NCI-H1105 (cell line): ENCODE measurements at places on chromosomes 13 and 19.
A peak's percentile ranks its signal among the peaks of the same experiment; 100 is the strongest.

GRCh38 chr13:66915596-66916185 lies 314.4 kb downstream of the PCDH9 start:
- no peak for DNase-seq

DNA sequence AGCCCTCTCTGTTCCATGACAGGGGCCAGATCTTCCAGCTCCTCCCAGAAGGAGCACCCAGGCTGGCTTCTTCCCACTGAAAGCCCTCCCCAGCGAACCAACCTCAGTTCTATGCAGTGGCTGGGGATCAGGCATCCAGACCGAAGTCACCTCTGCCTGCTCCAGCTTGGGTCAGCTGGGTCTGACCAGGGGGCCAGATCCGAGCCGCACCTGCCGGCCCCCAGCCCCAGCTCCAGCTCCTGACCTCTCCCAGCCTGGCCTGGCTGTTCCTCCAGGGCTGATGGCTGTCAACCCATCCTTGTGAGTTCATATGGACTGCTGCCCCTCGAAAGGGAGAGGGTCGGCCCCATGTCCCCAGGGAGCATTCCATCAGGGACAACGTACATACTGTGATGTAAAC lies 8.0 kb downstream of the TSSK6 start:
- no peak for DNase-seq

- DNase-seq: no peak
Measured at GRCh38 chr19:38216785-38217641, 7.0 kb downstream of the DPF1 start.

- DNase-seq: no peak
Measured at GRCh38 chr13:95226476-95226875, 74.8 kb downstream of the ABCC4 start.

GRCh38 chr13:109834973-109835720 lies 48.8 kb upstream of the IRS2 start:
- DNase-seq: peak; percentile 50

DNA sequence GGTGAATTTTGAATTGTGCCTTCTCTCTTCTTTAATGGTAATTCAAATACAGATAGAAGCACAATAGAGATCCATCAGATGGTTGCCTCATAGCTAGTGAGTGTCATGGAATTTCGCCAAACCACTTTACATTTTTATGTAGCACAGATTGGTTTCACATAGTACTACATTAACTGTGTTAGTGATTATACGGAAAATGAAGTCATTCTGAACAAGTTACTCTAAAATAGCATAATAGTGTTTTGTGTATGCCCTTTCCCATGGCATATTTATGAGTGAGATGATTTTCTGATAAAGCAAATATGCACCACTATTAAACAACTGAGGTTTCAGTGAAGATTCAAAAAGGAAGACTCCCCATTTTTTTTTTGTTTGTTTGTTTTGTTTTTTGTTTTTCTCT lies 1623.5 kb downstream of the PCDH9 start:
- DNase-seq: no peak

DNA sequence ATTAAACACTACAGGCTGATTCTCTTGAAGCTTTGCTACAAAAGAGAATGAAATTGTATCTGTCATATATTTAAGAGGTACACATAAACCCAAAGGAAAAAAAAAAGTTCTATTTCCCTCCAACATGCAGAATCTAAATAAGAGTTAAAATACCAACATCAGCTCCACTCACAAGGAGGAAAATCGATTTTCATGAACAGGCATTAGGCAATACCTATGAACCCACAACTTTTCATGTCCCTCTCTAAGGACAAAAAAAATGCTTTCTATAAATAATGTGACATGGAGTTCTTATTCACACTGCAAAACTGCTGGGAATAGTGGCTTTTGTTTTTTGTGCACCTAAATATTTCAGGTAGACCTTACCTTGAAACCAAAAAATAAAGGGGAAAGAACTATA lies 192.5 kb downstream of the KLF12 start:
- no peak for DNase-seq

DNA sequence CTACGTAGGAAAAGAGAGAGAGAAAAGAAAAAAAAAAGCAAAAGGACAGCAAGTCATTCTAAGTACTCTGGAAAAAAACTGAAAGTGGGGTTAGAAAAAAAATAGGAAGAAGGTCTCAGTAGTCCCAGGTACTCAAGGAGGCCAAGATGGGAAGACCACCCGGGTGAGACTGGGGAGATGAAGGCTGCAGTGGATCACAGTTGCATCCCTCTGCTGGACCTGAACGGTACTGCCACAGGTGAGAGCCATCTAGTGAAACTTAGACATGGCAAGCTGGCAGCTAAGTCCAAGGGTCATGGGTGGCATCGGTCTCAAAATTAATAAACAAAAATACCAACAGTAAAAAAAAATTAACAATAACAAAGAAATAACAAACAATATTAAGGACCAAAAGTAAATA lies 41.0 kb upstream of the ZNF91 start:
- DNase-seq: no peak

- DNase-seq: no peak
Measured at GRCh38 chr13:91017031-91017668, 330.3 kb upstream of the MIR17HG start.

DNA sequence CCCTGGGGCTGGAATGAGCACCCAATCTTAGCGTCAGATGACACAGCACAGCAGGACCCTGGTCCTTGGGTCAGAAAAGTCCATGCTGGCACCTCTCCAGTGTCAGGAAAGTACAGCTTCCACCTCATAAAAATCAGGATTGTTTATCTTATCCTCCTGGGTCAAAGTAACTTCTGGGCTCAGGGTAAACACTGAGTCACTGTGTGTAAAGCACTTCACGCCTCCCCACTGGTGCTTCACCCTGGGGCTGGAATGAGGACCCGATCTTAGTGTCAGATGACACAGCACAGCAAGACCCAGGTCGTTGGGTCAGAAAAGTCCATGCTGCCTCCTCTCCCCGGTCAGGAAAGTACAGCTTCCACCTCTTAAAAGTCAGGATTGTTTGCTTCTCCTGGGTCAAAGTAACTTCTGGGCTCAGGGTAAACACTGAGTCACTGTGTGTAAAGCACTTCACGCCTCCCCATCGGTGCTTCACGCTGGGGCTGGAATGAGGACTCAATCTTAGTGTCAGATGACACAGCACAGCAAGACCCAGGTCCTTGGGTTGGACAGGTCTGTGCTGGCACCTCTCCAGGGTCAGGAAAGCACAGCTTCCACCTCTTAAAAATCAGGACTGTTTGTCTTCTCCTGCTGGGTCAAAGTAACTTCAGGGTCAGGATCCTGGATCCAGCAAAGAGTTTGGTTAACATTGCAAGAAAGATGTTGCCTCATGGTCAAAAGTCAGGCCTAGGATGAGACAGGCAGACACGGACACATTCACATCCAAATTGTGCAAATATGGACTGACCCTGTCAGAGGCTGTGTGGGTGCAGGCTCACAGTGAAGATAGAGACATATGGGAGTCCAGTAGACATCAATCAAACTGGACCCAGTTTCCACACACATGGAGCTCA lies 39.2 kb upstream of the CYP2A7 start:
- no peak for DNase-seq

DNA sequence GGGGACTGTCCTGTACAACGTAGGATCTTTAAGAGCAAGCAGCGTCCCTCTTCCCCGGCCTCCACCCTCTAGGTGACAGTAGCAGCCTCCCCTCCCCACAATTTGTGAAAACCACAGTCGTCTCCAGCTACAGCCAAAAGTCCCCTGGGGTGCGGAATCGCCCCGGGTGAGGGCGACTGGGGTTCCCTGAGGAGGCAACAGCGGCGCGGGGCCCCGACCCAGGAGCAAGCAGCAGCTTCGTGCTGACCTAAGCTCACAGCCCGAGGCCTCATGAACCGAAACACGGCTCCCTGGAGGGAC lies 322 bp downstream of the ZNF558 start:
- no peak for DNase-seq

- DNase-seq: no peak
Measured at GRCh38 chr13:54165581-54166215, 1137.1 kb downstream of the OLFM4 start.

- DNase-seq: peak; percentile 60
Measured at GRCh38 chr13:112032186-112032993, 34.6 kb upstream of the SOX1 start.

DNA sequence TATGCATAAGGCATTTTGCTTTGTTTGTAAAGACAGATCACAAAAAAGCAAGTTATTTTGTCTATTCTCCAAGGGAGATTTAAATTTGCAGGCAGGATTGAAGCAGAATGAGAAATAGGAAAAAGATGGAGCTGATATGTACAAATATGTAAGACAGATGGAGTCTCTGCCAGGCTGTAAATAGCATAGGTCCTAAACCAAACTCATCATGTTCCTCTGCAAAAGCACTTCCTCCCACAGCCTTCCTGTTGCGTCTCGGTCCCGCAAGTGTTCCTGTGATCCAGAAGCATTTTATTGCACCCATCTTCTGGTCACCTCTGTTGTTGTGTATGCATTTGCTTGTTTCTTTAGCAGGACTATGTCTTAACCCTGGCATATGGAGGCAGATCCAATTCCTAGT lies 95.7 kb upstream of the CLDN10 start:
- no peak for DNase-seq

GRCh38 chr13:23921451-23921888 lies 24.2 kb upstream of the C1QTNF9B start:
- peak; percentile 12 for DNase-seq

- DNase-seq: no peak
Measured at GRCh38 chr19:814152-815078, 7.3 kb downstream of the PLPPR3 start.

- no peak for DNase-seq
Measured at GRCh38 chr13:113357529-113357928, 6.4 kb downstream of the GRTP1 start.

GRCh38 chr13:39245688-39246087 lies 207.4 kb downstream of the NHLRC3 start:
- peak; percentile 17 for DNase-seq

- DNase-seq: no peak
Measured at GRCh38 chr13:111625526-111626315, 305.3 kb downstream of the TEX29 start.

DNA sequence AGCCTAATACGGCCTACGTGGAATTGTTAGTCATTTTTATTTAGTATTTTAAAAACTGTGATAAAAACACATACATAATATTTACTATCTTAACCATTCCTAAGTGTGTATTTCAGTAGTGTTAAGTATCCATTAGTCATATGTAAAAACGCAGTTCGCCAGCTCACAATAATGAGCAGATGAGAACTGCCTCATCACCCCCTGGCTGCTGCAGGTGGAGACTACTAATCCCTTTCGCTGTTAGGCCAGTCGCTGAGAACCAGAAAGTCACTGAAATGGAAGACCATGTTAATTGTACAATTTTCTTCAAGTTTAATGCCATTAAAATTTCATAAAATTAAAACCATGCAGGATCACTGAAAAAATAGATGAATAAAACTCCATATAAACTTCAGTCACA lies 1.6 kb downstream of the ESD start:
- no peak for DNase-seq

DNA sequence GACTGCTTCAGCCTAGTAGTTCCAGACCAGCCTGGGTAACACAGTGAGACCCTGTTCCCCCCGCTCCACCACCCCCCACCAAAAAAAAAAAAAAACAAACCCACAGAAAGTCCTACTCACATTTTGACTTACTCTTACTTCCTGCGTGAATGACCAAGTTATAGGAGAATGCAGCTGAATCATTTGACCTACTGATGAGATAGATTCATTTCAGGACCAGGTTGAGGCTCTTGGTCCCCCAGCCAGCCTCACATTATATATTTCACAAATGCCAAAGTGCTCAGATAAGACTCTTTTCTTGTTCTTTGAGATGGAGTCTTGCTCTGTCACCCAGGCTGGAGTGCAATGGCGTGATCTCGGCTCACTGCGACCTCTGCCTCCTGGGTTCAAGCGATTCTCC lies 70.2 kb downstream of the KLF5 start:
- no peak for DNase-seq

- peak; percentile 98 for DNase-seq
Measured at GRCh38 chr19:55166530-55167268, at the start of gene DNAAF3. Gene DNAAF3, minus strand, starts transcription at chr19:55166613. Its CDS starts 200 bp downstream, at chr19:55166413.

GRCh38 chr13:53198736-53199135 lies 170.1 kb downstream of the OLFM4 start:
- no peak for DNase-seq

- DNase-seq: no peak
Measured at GRCh38 chr13:25874907-25875306, 176.9 kb downstream of the SHISA2 start.

DNA sequence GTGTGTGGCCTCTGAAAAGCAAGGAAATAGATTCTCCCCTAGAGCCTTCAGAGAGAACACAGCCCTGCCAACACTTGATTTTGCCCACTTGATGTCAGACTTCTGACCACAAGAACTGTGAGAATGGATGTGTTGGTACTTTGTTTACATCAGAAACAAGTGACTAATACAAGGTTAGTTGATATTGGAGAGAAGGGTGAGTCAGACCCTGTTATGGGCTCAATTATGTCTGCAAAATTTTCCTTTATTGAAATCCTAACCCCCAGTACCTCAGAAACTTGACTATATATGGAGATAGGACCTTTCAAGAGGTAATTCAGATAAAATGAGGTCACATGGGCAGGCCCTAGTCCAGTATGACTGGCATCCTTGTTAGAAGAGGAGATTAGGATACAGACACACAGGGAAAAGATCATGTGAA lies 226.7 kb downstream of the RFC3 start:
- no peak for DNase-seq

DNA sequence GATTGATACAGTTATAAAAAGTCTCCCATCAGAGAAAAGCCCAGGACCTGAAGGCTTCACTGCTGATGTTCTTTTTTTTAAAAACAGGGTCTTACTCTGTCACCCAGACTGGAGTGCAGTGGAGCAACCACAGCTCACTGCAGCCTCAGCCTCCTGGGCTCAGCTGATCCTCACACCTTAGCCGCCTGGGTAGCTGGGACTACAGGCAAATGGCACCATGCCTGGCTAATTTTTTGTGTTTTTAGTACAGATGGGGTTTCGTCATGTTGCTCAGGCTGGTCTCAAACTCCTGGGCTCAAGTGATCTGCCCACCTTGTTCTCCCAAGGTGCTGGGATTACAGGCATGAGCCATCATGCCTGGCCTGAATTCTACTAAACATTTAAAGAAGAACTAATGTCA lies 33.1 kb downstream of the TEX29 start:
- no peak for DNase-seq

GRCh38 chr19:40597329-40597838 lies 3.8 kb upstream of the LTBP4 start:
- no peak for DNase-seq

GRCh38 chr19:6587998-6588507 lies 2.9 kb downstream of the CD70 start:
- DNase-seq: no peak
